Activated T-cell treated with anti-CD3 and anti-CD28 coated beads, Interleukin-2, amount 50 U/mL, for 72 hours (primary cell): ENCODE measurements at places on chromosomes 5 and 9. TPM values are rescaled to one million over a fixed set of nuclear protein-coding genes. Genes with fewer than 3 reads are reported as not detected.

- no peak for DNase-seq
These were observed 305.7 kb upstream of the TNC start for GRCh38 chr9:115423646-115424045.

- DNase-seq: no peak
These were observed 96.6 kb downstream of the GALNT10 start for GRCh38 chr5:154287136-154287535.

- DNase-seq: no peak
These were observed 6.3 kb downstream of the EDIL3 start for GRCh38 chr5:84378420-84378819.

- no peak for DNase-seq
These were observed 70.4 kb downstream of the MUSK start for GRCh38 chr9:110738982-110739381.

- no peak for DNase-seq
These were observed 4.3 kb downstream of the RHOBTB3 start for GRCh38 chr5:95735406-95735805.

DNA sequence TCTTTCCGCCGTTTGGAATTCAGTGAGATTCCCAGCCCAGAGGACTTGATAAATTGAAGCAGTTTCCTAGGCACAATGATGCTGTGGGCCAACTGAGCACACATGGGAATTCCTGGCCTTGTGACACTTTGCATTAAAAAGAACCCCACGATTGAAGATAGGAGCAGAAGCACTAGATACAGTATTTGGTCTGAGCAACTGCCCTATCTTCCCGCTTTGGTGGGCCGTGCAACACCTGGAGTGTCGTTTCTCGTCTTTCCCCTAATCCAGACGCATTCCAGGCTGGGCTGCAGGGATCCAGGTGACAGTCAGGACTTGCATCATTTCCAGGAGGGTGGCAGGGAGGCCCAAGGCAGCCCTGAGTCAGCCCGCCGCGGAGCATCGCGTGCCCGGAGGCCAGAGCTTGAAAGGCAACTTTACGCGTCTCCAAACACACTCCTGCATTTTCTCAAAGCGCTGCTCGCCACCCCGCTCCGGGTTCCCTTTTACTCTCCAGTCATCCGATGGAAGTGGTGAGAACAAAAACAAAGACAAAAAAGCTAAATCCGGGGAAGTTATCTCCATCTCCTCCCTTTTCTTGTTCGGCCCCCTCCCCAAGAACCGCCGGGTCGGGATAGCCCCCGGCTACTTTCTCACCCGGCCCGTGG, 753 bp upstream of the STC2 start:
- peak; percentile 55 for DNase-seq

GRCh38 chr5:135705941-135706466, 127.2 kb upstream of the CXCL14 start:
- no peak for DNase-seq

PLAC8L1 gene
- 0.42 TPM for total RNA-seq

PFN3 gene
- total RNA-seq: not detected

EFNA5 gene
- 0.35 TPM for total RNA-seq

HBEGF gene
- 13.6 TPM for total RNA-seq

FAM151B gene
- not detected for total RNA-seq

CDH9 gene
- total RNA-seq: not detected
